ENCODE measurements at places on chromosomes 13 and 19.
A peak's percentile ranks its signal among the peaks of the same experiment; 100 is the strongest.

DNA sequence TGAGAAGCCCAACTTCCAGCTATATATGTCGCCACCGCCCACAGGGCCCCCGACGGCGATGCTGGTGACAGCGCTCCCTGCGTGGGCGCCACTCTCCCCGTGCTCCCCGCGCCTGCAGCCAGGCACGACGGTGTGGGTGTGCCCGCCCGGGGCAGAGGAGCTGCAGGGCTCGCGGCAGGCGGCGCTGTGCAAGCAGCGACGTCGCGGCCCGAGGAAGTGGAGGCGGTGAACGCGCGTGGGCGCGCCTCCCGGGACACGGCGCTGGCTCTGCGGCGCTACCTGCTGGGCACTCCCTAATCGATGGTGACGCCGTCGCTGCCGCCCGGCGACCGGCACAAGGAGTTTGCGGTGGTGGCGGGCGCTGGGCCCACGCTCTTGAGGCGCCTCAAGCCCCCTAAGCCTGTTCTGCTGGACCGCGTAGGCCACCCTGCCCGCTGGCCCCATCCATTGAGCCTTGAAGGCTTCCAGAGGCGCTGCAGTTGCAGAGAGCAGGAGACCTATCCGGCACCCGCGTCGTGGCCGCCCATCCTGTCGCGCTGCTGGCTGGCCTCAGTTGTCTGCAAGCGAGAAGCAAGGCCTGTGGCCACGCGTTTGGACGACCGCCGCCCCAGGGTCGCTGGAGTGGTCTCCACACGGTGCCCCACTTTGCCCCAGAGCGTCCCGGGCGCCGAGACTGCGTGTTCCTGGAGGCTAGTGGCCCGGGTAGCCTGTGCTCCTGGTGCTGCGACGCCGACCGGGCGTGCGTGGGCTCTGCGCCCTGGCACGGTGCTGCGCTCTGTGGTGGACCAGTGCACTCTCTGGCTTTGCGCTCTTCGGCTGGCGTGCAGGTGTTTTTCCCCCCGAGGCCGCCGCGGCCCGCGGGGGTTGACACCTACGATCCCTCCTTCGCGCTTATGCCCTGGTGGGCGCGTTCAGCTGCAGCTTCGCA lies 23.1 kb downstream of the LRFN3 start:
- ATAC-seq = peak; percentile 94

DNA sequence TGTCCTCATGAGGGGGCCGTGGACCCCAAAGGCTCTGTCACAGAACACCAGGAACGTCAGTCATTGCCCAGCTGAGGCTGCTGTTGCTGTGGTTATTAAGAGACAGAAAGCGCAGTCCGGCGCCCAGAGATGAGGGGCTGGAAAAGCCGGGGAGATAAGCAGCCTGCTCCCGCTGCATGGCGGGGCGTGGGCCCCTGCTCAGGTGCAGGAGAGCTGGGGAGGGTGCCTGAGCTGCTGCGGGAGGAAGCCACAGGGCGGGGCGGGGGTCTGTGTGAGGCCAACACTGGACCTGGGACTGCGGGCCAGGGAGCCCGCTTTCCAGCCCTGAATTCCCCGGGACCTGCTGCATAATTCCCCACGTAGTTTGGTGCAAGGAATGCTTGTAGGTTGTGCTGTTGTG lies 11.3 kb downstream of the SOX1 start:
- no peak for ATAC-seq

DNA sequence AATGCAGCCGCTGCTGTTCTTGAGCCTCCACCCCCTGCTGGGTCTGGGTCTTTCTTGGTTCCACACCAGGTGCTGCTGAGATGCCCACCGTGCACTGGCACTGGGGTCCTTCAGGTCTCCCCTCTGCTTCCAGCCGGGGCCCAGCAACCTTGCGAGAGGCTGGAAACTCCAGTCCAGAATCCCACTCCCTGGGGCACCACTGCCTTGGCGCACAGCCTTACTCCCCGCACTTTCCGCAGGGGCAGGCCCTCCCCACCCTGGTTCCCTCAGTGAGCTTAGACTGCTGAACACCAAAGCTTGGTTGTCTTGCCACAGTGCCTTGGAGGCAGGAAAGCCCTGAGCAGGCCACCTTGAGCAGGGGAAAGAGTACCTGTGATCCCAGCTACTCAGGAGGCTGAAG lies 60.0 kb downstream of the ANKRD10 start:
- no peak for ATAC-seq

- ATAC-seq = no peak
Measured at GRCh38 chr19:14318873-14319272, 62.4 kb upstream of the ADGRE5 start.

GRCh38 chr19:23075031-23075733 lies 41.6 kb upstream of the ZNF730 start:
- no peak for ATAC-seq

GRCh38 chr19:15684828-15685227 lies 11.9 kb downstream of the CYP4F12 start:
- ATAC-seq = no peak

- no peak for ATAC-seq
Measured at GRCh38 chr13:23636360-23636759, 66.1 kb downstream of the TNFRSF19 start.

- peak; percentile 48 for ATAC-seq
Measured at GRCh38 chr13:46648166-46648607, 95.2 kb downstream of the LRCH1 start.

DNA sequence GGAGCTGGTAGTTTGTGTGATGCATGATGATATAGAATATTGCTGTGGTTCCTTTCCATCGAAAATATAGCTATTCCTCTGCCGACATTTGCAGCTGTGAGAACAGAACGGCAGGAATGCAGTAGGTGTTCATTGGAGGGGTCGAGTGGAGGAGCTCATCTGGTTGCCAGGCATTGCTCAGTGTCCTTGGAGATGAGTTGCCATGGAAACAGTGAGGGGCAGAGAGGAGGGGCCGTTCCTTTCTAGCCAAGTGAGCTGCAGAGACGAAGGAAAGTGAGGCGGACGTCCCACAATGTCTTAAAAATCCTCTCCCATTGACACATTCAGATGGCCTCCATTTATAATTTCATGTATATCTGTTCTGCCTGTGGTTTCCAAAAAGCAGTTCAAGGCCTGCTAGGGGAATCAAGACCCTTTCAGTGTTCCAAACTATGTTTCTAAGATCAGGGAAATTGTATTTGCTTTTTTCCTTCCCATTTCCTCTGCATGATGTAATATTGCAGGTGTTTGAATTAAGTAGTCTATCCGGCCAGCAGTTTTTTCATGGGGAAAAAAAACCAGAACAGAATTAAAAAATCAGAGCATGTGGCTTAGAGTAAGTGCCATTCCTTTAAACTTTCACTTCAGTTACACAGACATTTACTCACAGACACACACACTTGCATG lies 41.2 kb upstream of the ZNF835 start:
- ATAC-seq = no peak

DNA sequence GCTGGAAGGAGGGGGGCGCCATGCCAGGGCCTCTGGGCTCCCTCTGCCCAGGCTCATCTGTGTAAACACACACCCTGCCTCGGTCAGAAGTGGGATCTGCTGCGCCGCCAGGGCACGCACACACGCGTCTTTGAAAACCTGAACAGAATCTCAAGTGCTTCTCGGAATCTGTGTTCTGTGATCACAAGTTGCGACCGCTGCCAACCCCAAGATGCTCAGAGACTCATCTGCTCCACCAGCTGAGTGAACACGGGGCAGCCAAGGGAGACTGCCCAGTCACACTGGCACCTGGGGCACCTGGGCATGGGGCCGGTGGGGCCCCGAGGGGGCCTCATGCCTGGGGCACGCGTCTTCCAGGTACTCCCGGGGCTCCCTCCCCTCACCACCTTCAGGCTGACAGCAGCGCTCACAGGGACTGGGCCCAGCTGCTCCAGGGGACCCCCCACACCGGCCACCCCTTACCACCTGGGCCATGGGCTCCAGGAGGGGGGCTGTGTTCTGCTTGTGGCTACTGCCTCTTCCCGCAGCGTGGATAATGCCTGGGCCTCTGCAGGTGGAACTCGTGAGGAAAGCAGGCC lies 59.0 kb downstream of the KLF2 start:
- ATAC-seq = peak; percentile 9

GRCh38 chr19:15575406-15575805 lies 39.6 kb upstream of the CYP4F8 start:
- no peak for ATAC-seq

DNA sequence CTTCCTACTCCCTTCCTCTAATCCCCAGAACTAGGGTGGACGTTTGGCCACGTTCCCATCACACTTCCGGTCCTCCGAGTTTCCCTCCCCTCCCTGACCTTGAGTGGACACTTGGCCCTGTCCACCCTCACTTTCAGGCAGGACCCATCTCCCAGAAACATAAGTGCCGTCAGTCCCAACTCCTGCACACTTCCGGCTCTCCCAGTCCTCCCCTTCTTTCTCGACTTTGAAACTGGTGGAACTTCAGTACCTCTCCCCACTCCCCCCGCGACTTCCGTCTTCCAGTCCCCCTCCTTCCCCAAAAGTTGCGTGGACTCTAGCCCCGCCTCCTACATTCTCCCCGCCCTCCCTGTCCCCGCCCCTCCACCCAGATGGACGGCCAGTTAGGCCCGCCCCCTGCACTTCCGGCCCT lies 278 bp upstream of the ZNF274 start:
- no peak for ATAC-seq

DNA sequence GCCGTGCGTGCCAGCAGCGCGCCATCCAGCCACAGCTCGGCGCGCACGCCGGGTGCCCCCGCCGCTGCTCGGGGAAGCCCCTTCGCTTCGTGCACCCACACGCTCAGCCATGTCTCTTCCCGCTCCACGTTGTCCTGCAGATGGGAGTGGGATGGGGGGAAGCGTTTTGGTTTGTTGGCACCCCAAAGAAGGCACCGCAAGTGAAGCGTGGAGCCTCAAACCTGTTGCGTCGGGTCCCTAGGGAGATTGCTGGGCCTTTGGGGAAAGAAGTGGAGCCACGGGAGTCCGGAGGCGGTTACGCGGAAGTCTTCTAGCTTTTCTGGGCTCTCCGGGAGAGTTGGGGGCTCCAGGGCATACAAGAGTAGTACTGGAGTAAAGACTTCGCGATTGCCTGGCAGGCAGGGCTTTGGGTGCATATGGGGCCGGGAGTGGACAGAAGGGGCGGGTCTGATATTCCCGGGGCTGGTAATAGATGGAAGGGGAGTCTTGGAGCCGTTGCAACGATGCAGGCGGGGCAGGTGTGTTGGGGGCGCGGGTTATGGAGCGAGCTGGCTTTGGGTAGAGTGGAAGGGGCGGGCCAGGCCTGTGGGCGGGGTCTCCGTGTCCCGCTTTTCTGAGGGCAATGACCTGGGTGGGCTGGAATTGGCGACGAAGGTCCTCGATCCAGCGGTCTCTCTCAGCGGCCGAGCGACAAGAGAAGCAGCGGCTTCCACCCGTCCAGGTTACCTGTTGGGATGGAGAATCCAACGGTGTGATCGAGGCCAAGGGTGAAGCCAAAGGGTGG lies 6.5 kb downstream of the RASAL3 start:
- no peak for ATAC-seq

DNA sequence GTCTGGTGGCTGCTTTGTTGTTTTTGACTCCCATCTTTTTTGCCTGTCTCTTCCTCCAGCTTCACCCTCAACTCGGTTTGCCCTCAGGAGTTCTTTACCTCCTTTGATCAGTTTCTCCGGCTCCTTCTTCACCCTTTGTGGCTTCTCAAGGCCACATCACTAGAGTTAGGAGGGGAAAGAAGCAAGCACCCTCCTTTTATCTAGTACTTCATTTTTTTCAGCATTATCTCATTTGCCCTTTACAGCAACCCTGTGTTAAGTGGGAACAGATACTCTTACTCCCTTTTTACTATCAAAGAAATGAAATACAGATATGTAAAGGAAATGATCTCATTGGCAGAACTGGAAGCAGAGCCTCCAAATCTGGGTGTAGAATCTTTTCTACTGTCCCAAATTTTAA lies 26.9 kb downstream of the RAP2A start:
- no peak for ATAC-seq

All from activated CD4-positive, CD25-positive, alpha-beta regulatory T cell treated with anti-CD3 and anti-CD28 coated beads, Interleukin-2, amount 50 U/mL, for 24 hours (primary cell).